Hematopoietic multipotent progenitor cell treated with erythropoietin and hydrocortisone succinate and interleukin-3 and kit ligand, for 6 days (in vitro differentiated cells): ENCODE measurements at places on chromosomes 5 and 9.
A peak's percentile ranks its signal among the peaks of the same experiment; 100 is the strongest.

GRCh38 chr9:20302197-20302596 is 320.1 kb downstream of the MLLT3 start:
- no peak for DNase-seq

DNA sequence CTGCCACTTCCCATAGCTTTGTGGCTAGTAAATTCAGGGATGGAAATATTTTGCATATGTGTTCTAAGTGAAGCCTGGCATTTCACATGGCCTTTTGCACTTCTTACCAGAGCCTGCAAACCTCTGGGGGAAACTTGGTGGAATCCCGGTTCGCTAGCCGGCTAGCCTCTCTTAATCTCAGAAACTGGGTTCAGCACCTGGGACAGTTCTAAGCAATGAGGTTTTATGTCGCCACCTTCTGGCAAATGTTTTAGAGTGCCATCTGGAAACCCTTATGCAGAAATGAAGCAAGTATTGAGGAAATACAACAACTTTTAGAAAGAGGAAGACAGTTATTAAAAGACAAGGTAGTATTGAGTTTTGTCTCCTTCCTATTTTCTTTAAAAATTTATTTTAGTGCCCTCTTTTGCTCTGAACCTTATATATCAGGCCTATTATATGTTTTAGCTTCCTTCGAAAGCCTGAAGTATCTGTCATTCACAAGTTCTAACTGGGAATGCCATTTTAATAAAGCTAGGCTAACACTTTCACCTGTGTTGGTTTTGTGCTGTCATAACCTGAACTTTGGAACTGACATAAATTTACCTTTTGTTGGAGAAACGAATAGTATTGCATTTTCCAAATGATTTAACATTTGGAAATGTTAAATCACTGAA is 963 bp upstream of the HTR1A start:
- DNase-seq: peak; percentile 93

DNA sequence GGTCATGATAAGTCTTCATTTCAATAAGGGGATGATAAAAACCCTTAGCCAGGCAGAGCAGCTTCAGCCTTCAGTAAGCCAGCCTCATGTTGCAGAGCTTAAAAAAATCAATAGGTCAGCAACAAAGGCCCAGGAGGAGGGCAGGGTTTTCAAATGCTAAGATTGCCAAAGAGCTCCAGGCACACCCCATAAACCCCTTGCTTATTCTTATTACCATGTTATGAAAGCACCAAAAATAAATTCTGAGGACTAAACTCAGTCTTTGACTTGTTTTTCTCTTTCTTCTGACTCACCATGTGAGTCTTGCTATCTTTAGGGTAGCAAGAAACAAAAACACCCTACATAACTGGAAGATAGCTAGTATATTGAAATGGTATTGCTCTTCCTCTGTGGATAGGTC is 317.1 kb downstream of the KCTD16 start:
- no peak for DNase-seq

DNA sequence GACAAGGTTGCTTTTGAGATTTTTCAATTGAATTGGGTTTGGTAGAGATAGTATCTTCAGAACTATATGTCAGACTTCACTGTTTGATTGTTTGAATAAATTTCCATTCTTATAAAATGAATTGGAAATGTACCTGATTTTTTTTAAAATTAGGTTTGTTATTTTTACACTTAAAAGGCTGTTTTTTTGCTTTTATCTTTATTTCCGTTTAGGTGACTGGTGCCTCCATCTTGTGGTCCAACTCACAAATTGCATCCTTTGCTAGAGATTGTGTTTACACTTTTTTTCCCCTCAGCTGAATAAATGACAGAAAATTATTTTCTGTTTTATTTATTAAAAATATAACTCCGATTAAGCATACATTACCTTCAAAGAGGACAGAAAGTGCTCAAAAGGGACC is 15.6 kb downstream of the NDUFAF2 start:
- DNase-seq: peak; percentile 64

DNA sequence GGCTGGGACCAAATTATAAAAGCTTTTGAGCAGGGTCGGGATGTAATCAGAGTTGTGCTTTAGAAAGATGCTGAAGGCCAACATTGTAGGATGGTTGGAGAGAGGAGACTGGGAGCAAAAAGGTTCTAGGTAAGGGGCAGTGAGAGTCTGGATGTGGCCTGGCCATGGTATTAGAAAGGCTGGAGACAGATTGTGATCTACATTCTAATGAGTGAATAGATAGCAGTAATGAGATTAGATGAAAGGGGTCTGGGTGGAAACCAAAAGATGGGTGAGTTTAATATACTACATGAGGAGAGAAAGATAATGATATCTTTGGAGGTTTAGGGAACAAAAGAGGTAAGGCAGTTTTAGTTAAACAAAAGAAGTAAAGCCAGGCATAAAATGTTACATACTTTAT is 88.8 kb upstream of the SH3GL2 start:
- DNase-seq: no peak

DNA sequence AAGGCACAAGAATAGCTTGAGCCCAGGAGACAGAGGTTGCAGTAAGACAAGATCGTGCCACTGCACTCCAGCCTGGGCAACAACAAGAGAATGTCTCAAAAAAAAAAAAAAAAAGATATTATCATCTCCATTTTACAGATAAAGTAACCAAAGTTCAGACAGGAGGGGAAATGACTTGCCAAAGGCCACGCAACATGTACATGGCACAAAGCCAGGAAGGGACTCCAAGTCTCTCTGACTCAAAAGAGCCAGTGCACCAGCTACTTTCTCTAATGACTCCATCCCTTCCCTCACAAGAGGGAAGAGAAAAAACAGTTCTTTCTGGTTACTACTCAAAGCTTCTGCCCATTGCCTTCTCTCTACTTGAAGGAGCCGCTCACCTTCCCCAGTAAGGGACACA is 34.1 kb downstream of the SIL1 start:
- DNase-seq: peak; percentile 88

- no peak for DNase-seq
These were observed 45.4 kb downstream of the PTBP3 start for GRCh38 chr9:112288029-112288428.

DNA sequence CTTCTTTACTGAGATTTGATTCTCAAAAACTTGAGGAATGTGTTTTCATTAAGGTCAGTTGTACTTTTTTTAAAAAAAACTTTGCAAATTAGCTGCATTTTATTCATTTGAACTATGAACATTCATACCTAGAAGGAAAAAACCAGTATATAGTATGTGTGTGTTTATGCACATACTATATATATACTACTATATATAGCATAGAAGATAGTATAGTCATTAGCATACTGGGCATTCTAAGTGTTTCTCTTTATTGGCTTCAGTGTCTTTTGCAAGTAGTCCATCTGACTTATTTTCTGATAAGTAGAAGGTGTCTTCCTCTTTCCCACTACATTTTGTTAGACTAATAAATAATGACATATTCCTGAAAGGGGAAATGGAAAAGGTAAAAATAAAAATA is 33.0 kb downstream of the ELOVL7 start:
- no peak for DNase-seq

DNA sequence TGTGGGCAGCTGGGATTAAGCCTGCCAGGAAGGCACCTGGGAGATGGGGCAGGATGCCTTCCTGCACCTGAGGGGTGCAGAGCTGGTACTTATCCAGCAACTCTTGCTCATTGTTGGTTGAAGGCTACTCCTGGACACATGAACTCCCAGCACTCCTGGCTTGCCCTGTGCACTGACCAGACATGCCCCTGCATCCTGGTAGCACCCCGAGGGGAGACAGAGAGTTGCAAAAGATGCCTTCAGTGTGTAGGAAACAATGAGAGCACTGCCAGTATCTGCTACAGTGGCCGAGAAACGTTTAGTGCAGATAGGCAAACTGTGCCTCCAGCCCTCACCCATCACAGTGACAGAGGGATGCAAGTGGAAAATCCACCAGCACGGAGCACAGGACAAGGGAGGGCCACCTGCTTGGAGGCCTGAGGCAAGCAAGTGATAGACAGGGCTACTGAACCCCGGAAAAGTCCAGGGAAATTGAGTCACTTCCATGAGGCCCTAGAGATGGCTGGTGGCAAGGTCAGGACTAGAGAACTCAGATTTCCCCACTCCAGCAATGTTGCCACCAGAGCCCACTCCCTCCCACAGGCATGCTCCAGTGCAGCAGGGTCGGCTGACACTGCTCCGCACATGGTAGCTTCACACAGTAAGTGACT is 171.1 kb downstream of the FSTL4 start:
- no peak for DNase-seq

DNA sequence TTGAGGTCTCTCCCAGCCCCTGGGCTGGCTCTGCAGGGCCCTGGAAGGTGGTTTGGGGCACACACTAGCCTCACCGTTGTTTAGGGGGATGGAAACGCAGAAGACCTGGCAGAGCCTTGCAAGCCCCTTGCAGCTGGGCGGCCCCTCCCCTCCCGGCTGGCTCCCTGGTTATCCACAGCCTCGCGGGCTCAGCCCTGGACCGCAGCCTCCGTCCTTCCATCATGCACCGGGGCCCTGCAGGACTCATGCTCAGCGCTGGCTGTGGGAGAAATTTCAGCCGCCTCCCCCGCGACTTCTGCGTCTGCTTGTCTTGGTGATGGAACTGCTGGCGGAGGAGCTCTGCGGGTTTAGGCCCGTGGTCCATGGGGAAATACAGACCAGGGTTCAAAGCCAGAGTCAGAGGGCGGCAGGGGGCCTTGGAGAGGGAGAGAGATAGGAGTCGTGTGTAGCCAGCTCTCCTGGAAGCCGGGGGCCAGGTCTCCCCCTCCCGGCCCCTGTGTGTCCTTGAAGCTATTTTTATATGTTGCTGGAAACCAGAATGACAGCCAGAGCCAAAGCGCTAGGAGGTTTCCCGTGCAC is 75.8 kb upstream of the IER5L start:
- no peak for DNase-seq

DNA sequence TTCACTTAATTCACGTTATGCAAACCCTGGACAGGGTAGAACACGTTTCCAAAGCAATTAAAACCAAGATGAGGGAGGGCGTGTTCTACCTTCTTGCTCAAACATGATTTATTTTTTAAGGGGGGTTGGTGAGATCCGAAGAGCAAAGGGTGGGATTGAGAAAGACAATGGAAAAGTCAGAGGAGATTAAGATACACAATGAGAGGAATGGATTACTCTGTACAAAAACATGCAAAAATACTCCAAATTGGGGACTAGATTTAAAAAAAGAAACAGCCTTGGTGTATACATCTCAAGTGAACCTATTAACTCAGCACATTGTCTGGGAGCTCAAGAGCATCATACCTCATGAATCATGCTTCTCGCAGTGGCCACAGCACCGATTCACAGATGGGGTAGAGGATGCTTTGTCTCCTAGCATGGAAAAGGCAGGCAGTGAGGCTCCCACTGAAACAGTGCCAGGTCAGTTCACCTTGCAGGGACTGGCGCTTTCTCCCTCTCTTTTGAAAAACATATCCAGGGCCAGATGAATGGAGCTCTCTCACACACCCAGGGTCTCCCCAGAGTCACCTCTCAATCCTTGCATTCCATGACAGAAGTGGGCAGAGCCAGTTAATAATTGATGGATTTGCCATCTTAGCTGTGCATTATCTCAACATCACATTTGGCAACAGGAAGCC is 459.7 kb downstream of the BNC2 start:
- no peak for DNase-seq

DNA sequence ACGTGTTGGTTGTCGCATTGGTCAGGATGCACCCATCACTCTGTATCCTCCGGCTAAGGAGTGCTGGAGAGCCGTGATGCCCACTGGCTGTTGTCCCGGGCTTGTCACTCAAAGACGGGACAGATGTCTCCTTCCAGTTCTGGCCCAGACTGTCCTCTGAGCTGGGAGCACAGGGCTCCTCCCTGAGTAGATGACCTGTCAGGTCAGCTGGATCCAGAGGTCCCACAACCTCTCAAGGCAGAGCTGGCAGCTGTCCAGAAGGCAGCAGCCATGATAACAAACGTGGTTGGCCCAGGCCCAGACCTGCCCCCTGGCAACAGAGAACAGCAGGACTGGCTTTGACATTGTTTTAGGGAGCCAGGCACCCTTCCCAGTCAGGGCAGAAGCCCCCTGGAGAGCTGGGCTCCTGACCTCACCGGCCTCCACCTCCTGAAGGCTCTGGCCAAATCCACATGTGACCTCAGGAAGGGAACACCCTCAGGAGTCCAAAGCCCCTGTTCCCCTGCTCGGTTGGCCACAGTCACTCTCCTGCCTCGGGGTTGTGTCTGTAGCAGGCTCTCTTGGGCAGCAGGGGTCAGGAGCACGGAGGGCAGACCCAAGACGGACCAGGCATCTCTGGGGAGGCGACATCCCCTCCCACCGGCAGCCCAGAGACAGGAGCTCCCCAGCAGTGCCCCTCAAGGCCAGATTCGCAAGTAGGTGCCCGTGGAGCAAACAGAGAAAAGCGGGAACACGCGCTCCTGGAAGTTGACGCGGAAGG is 10.3 kb downstream of the TRIM7 start:
- DNase-seq: peak; percentile 87

- no peak for DNase-seq
These were observed 215.1 kb downstream of the PAPPA start for GRCh38 chr9:116368680-116369079.

GRCh38 chr5:75050415-75050814 is 1.9 kb downstream of the GCNT4 start:
- peak; percentile 72 for DNase-seq

- DNase-seq: peak; percentile 34
These were observed 16.5 kb downstream of the SPACA9 start for GRCh38 chr9:132894862-132895835.

GRCh38 chr5:151110992-151111391 is 30.2 kb upstream of the TNIP1 start:
- DNase-seq: no peak

- no peak for DNase-seq
These were observed 6.2 kb downstream of the BARHL1 start for GRCh38 chr9:132588501-132589147.

GRCh38 chr9:124894035-124894740 is 32.3 kb downstream of the ARPC5L start:
- no peak for DNase-seq

DNA sequence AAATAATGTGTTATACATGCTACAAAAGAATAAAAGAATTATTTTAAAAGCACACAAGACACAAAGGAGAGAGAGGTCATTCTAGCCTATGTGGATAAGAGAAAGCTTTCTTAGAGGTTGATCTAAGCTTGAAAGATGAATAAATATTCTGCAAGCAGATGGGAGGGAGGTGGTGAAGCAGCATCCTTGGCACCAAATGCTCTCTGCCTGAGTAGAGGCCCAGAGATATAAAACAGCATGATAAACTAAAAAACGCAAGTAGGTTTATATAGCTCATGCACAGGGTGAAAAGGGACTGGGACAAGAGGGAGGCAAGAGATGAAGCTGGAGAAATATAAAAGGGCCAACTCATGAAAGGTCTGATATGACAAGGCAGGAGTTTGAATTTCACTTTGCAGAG is 283.2 kb upstream of the POU5F2 start:
- DNase-seq: no peak

GRCh38 chr9:133989625-133990365 is 2.3 kb downstream of the VAV2 start:
- DNase-seq: no peak

DNA sequence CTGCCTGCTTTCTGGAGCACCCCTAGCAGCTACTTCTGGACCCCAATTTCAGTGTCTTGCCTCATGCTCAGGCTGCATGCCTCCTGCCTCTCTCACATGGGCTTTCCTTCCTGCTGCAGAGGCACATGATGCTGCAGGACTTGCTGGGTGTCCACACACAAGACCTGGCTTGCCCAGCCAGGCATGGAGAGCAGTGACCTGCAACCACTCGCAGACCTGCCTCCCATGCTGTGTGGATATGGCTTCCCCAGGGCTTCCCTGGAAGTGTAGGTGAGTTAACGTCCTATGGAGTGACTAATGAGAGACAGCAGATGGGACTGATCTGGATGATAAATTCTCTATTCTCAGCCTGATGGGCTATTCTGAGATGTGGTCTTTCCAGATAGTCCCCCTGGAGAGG is 53.2 kb upstream of the SMIM32 start:
- no peak for DNase-seq

GRCh38 chr5:88875341-88876234 is 7.4 kb downstream of the MEF2C start:
- DNase-seq: peak; percentile 76

GRCh38 chr9:81653240-81653639 is 36.1 kb downstream of the TLE1 start:
- DNase-seq: no peak
